ENCODE measurements at places on chromosomes 13 and 19. TPM values are rescaled to one million over a fixed set of nuclear protein-coding genes. Genes with fewer than 3 reads are reported as not detected.
A peak's percentile ranks its signal among the peaks of the same experiment; 100 is the strongest.

GIPR gene
- polyA plus RNA-seq: 0.65 TPM

B3GNT8 gene
- polyA plus RNA-seq: 6.5 TPM

FAM32A gene
- polyA plus RNA-seq: 105 TPM

CRLF1 gene
- polyA plus RNA-seq: 6.6 TPM

IQCN gene
- 0.82 TPM for polyA plus RNA-seq

ZNF225 gene
- polyA plus RNA-seq: 2.3 TPM

ZAR1L gene
- not detected for polyA plus RNA-seq

LIM2 gene
- polyA plus RNA-seq: not detected

ZNF470 gene
- polyA plus RNA-seq: 5.1 TPM

EFNA2 gene
- not detected for polyA plus RNA-seq

BCL3 gene
- 23.2 TPM for polyA plus RNA-seq

ZNF549 gene
- polyA plus RNA-seq: 2.4 TPM

ZNF808 gene
- polyA plus RNA-seq: 3.4 TPM

URAD gene
- polyA plus RNA-seq: not detected

DNA sequence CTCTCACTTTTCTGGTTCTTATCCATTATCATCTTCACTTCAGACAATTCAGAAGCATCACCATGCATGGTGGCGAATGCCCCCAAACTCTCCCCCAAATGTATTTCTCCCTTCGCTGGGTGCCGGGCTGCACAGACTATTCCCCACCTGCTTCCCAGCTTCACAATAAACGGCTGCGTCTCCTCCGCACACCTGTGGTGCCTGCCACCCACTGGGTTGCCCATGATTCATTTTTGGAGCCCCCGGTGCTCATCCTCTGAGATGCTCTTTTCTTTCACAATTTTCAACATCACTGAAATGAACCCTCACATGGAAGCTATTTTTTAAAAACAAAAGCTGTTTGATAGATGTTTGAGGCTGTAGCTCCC, 2.8 kb upstream of the F10 start:
- no peak for DNase-seq

- no peak for DNase-seq
Observed at GRCh38 chr19:2923510-2923909, 21.3 kb downstream of the ZNF77 start.

DNA sequence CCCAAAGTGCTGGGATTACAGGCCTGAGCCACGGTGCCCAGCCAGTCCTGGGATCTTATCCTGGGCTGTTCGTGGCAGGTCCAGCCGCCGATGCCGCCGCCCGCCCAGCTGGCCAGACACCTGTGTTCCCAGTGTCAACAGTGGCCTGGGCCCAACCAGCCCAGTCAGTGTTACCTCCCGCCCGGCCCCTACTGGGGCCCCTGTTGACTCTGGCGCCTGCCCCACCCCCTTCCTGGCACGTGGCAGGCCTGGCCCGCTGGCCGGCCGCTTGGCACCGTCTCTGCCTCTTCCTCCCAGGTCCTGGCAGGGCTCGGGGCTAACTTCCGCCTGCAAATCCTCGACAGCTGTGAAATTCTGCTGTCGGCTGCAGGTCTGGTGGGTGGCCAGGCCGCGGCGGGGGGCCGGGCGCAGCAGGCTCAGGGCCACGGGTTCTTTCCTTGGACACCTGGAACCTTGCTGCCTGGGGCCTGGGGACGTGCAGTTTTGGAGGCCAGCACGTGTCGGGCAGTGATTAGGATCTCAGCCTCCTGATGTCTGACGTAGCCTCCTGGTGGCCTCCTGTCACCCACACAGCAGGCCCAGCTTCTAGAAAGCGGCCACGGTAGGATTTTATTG, 9.1 kb downstream of the ARID3A start:
- no peak for DNase-seq

- no peak for DNase-seq
Observed at GRCh38 chr13:107743983-107744382, 471.4 kb downstream of the LIG4 start.

DNA sequence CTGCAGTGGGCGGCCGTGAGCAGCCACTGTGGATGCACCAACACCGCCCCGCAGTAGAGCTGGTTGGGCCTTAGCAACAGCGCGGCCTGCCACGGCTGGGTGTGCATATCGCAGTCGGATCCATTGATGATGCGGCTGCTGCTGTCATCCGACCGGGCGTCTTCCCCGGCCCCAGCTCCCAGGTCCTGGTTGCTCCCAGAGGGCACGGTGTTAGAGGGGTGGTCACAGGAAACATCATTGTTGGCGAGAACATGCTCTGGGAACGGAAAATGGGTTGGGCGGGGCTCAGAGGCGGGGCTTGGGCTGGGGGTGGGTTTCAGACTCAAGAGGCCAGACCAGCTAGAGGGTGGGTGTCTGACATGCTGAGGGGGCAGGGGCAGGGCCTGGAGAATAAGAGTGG, 3.0 kb downstream of the KLK5 start:
- DNase-seq: no peak

- DNase-seq: no peak
Observed at GRCh38 chr19:42178791-42179674, 38.4 kb downstream of the DEDD2 start.

DNA sequence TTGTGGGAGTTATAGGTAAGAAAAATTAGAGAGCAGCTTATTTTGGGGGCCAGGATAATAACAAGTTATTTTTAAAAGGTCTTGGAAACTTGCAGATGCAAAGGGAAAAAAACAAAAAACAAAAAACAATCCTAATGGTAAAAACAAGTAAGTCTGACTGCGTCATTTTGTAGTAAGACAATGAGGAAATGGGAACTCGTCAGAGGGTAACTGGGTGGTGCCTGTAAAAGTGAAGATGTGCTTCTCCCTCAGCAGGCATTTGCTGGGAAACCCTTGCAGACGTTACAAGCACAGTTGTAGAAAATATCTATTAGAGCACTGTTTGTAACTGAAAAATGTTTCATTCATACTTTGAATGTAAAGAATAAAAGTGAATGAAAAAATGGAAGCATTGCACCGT, 2.2 kb upstream of the TNFSF13B start:
- no peak for DNase-seq

DNA sequence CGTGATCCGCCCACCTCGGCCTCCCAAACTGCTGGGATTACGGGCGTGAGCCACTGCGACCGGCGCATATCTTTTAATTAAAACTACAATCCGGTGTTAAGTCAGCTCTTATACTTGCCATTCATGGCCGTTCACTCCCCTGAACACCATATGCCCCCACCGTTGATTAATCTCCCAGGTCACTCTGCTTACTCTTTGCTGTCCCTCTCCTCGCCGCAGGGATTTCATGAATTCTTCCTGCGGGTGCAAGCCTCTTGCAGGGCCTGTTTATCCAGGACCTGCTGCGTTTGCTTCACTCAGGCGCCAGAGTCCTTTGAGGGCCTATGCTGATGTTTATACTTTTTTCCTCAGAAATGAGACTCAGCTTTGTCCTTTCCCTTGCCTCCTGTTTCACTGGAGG, 996 bp downstream of the ERVV-2 start:
- no peak for DNase-seq

DNA sequence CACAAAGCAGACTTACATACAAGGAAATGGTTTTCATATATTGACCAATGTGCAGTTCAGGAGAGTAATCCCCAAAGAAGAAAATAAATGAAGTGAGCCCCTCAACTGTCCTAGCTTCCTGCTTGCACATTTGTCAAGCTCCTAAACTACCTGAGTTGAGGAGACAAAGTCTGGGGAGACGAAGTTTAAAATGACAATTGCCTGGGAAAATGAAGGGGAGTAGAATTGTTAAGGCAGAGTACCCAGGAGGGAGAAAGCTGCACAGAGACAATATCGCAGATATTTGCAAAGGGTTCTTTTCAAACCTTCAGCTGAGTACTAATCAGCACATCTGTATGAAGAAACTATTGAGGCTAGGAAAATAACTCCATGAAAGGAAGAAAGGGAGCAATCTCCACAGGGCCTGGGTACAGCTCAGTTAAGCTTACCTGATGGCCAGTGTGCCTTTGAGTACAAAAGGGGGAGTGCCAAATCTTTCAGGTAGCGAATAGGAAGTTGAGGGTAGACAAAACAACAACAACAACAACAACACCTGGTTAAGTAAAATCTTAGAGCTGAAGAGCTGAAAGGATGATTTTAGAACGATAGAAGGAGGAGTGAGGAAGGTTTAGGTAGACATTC, 1700.1 kb upstream of the PRR20A start:
- DNase-seq: no peak

GRCh38 chr19:48258350-48258749, 2.6 kb upstream of the CARD8 start:
- DNase-seq: no peak

- no peak for DNase-seq
Observed at GRCh38 chr13:109745702-109746101, 40.7 kb downstream of the IRS2 start.

DNA sequence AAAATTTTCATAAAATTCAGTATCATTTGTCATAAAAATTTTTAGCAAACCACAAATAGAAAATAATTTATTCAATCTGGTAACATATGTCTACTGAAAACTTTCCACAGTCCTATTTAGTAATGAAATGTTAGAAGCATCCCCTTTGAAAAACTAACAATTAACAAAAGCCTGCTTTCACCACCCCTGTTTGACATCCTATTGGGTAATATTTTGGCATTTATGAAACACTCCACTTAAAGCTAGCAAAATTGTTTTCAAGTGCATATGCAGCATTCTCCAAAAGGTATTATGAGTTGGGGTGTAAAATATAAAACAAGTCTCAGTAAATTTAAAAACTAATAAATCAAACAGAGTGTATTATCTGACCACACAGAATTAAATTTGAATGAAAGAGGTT, 189.4 kb downstream of the NBEA start:
- DNase-seq: no peak

DNA sequence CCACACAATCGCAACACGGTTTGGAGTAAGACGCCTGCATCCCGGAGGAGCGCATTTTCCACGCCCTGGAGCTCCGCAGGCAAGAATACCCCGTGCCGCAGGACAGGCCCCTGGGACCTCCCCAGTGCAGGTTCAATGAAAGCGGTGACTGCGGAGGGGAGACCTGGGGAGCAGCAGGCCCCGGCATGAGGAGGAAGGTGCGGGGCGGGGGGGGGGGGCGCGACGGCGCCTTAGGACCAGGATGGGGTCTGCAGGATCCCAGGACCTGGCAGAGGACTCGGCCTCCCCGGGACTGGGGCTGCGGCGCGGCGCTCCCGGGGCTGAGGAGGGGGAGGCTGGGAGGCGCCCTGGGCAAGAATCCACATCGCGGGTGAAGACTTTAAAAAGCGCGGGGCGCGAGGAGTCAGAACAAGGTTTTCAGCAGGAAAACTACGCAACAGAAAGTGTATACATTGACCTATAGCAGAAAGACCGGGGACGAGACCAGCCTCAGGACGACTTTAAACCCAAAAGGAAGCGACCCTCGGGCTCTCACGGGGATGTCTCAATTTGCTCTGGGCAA, 432 bp downstream of the ZNF611 start:
- DNase-seq: peak; percentile 79

GRCh38 chr19:16330368-16330801, 5.8 kb downstream of the KLF2 start:
- DNase-seq: no peak

DNA sequence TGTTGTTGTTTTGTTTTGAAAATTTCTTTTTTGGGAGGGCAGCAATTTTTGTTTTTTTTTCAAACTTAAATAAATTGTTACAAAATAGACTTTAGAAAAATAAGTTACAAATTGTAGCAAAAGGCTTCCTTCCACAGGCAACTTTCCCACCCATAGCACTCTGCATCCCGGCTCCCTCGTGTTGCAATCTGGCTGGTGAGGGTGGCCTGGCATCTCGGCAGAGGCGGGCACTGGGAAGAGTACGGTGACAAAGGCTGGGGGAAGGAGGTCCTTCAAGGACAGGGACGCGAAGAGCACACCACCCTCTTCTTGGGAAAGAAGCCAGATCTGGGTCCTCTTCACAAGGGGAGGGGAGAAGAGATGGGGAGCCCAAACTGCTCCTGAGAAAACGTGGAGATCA, 379.7 kb downstream of the OLFM4 start:
- DNase-seq: no peak

DNA sequence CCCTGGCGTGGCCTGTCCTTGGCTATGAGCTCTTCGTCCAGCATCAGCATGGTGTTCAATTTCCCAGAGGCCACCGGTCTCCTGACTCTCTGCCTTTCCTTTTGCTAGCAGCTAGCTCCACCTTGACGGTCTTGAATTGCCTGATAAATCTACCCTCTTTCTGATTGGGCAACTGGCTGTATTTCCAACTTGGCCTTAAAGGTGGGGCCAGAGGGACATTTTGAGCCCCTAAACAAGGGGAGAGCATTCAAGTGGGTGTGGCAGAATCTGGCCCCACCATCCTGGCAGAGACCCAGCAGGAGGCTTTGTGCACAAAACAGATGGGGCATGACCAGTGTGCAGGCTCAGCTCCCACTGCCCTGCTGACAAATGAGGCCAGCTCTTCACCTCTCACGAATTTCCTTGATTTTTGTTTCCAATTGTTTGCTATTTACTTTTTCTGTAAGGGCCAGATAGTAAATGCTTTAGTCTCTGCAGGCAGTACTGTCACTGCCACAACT, 148.9 kb upstream of the VSTM2B start:
- DNase-seq: no peak

GRCh38 chr13:98761986-98762616, 9.6 kb upstream of the SLC15A1 start:
- DNase-seq: no peak

- DNase-seq: no peak
Observed at GRCh38 chr19:19054315-19054938, 9.4 kb upstream of the SLC25A42 start.

DNA sequence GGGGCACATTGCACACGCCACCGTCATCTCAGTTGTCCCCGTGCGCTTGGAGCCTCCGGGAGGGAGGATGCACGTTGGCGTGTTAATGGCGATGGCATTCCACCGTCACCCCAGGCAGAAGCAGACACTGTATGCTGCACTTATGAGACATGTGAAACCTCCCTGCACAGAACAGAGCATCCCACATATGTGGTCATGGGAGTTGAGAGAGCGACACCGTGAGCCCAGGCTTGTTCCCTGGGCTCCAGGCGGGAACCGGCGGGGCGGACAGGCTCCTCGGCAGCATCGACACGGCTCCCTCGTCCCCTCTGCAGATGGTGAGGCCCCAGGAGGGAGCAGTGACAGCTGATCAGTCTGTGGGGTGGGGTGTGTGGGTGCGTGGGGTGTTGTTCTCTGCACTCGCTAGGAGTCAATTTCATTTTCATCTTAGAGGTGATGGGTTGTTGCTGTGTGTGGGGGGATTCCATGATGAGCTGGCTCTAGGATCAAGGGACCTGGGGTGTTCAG, 40.4 kb downstream of the CRTC1 start:
- DNase-seq: peak; percentile 46

DNA sequence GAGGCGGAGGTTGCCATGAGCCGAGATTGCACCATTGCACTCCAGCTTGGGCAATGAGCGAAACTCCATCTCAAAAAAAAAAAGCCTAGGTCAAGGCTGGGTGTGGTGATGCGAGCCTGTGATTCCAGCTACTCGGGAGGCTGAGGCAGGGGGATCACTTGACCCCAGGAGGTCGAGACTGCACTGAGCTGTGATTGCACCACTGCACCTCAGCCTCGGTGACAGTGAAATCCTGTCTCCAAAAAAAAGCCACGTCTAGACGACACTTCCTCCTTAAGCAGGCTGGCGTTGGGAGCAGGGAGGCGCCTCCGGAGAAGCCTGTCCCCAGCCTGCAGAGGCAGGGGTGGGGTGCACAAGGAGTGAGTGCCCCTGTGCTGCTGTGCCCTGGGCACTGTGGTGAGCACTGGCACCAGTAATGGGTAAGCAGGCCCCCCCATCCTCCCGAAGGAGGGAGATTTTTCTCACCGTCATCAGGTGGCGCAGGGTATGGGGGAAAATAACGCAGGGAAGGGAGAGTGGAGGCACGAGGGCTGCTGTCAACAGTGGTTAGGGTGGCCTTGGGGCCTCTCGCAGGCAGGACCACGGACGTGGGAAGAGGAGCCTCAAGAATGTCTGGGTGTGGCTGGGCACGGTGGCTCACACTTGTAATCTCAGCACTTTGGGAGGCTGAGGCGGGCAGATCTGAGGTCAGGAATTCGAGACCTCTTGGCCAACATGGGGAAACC, 706 bp downstream of the P2RY11 start:
- no peak for DNase-seq
